ENCODE measurements at places on chromosomes 5 and 9.

DNA sequence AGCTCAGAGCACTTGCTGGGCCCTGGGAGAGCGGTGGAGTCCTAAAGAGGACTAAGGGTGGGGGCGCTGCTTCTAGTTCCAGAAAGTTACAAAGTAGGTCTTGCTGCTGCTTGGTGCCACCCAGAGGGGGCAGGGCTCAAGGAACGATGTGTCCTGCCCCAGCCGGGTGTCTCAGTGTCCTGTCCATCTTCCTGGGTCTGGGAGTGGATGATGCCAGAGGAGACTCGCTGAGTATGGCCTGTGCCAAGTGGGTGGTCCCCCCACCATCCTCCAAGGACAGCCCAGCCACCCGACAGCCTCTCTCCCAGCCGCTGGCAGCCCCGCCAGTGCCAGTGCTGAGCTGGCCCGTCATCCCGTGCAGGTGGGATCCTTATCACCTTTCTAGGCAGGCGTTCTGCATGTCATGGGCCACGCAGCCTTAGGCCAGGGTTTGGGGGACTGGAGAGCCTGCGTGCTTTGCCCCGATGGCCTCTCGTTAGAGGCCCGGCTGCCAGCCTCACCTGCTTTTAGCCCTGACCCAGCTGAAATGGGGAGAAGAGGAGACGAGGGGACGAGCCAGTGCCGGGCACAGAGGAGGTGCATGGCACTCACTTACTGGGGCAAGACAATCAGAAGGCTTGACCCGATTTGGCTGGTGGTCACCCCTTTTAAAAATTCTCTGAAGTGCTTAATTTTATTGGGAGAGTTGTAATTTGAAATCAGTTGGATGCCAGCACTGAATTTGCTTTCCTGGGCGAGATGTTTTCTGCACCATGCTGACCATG, 5.6 kb downstream of the WNK2 start:
- no peak for DNase-seq

DNA sequence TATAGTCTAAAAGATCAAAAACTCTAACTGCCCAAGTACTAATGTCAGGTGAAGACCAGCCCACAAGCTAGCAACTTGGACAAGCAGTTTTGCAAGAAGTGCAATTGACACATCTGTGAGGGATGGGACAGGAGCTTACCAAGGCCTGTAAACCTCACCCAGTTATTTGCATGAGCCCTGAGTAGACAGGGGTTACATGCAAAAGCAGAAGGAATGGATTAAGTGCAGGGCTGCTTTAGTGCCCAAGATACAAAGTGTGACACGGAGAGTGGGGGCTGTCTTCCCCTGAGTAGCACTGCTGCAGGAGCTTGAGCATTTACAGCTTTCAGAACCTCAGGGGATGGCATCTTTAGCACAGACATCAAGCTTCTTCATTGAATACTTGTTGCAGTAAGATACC, 286.7 kb downstream of the ELAVL2 start:
- no peak for DNase-seq

DNA sequence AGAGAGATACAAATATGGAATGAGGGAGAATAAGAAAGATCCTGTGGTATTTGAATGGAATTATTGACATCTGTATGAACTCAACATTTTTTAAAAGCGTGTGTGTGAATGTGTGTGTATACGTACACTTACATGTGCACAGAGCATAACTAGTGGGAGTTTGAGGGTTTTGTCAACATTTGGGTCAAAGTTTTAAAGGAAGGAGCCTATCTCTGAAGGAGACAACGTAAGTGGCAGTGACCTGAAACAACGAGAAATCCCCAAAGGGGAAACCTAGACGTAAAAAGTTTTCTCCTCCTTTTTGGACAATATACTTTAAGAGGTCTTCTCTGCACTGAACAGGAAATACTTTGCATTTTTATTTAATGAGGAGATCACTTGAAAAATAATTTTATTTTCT, 40.2 kb upstream of the DTWD2 start:
- no peak for DNase-seq

DNA sequence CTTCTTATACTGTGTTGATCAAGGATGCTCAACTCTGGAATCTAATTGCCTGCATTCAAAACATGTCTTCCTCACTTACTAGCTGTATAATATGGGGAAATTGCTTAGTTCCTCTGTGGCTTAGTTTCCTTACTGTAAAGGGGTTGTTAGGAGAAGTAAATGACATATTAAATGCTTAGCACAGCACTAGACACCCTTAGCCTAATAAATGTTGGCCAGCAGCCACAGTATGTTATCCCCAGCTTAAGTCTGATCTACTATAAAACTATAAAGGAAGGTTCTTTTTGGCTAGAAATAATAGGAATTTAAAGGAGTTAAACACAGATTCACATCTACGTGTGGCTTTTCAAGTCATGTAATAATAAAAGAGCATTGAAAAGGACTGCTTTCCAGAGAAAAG, 232.4 kb downstream of the PCSK1 start:
- no peak for DNase-seq

DNA sequence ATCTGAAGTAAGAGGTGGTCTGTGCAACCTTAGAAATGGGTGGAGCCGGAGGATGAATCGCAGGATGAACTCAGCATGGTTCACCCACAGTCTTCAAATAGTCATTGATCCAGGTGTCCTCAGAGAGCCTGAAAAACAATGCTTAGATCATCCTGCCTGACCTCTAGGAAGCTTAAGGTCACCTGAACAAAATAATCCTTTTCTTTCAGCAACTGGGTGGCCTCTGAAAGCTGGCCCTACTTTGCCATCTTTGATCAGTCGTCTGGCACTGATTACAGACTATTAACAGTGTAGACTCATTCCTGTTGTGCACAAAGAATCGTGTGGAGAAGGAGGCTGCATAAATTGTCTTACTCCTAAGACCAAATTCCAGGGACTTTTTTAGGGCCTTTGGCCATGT, 50.7 kb downstream of the PIP5K1B start:
- no peak for DNase-seq

DNA sequence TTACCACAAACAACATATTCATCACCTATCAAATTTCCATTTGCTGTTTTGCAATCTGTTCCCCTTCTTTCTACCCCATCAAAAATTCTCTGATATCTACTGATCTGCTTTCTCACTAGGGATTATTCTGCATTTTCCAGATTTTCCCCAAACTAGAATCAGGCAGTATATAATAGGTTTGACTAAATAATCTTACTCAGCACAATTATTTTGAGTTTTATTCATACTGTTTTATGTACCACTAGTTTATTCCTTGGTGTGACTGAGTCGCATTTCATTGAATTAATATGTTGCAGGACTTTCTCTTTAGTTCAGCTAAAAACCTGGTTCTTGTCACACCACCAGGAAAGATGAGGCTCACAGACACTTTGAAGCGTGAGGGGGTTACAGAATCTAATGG, 131.4 kb downstream of the CYLC2 start:
- DNase-seq = no peak

DNA sequence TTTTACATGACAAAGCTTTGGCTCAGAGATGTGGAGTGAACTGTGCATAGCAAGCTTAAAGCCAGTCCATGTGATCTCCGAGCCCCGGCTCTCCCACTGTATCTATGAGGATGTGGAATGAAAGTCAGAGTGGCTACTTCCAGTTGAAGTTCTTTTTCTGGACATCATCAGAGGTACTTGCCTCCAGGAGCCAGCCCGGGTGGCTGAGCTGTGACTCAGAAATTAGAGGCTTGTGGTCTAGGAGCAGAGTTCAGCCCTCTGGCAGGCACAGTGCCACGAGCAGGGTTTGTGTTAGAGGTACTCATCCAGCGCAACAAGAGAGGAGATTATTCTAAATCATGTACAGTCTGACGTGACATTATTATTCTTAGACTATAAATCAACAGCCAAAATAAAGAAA, 322.5 kb downstream of the CDK5RAP2 start:
- DNase-seq = no peak

- DNase-seq = no peak
Measured at GRCh38 chr5:307794-308579, 13.5 kb upstream of the AHRR start.

DNA sequence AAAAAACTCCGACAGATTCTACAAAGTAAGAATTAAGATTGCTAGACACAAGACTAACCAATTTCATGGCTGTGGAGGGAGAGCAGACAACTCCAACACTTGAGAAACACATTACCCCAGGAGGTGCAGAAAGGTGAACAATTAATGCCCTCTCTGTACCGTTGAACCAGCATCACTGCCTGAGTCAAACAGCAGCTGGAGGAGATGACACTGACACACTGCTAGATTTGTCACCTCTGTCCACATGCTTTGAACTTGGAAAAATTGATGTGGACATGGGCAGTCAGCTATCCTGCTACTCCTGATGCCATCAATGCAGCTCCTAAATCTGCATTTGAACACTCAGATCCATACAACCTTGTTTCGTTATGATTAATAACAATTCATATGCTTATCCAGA, 51.7 kb downstream of the GPBP1 start:
- no peak for DNase-seq

Data from effector CD4-positive, alpha-beta T cell (primary cell).